Stimulated activated CD4-positive, alpha-beta T cell treated with anti-CD3 and anti-CD28 coated beads, TNF-alpha, amount 100 ng/mL, for 24 hours (primary cell): ENCODE measurements at places on chromosomes 2 and 18.

GRCh38 chr2:239266434-239266766 lies 134.4 kb downstream of the HDAC4 start:
- DNase-seq = no peak

DNA sequence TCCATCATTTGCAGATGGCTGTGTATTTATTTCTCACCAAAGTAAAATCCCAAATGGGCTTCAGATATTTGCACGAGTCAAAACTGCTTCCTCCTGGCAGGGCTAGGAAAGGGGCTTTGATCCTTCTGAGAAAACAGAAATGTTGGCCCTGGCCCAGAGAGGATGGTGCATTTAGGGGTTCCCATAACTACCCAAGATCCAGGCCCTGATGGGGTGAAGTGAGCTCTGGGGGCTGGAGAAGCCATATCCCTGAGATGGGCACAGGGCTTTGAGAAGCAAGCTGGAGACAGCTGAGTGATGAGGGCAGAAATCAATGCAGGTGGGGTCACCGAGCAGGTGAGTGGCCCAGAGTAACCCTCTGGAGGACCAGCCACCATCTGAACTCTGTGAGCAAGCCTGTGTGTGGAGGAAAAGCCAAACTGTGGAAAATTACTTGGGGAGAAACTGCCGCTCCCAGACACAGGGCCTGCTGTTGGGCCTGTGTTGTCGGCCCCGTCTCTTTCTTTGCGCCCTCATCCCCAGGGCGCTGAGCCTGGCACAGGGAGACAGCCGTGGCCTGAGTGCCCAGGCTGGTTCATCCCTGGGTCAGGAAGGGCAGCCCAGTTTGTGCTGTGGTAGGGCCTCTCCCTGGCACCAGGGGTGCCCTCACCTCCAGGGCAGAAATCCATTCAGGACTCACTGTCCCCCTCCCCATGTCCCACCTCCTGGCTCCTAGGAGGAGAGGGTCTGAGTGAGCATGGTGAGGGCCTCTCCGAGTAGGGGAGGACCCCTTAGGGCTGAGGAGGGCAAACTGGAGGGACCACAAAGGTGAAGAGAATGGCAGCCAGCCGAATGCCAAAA lies 167.8 kb upstream of the HAAO start:
- DNase-seq = no peak

DNA sequence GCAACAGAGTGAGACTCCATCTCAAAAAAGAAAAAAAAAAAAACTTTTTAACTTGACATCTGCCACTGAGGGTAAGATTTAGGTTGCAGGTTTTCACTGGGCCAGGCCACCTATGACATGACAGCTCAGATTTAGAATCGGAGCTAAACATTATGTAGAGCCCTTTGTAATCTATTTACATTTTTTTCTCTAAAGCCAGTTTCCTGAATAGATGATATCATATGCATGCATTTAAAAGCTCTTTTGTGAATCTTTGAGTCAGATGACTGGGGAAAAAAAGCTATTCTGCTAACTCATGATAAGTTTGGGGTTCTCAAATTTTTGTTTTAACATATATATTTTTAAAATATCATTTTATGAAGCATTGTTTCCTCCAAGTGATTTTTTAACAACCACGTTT lies 21.3 kb downstream of the PRKAG3 start:
- DNase-seq = no peak

GRCh38 chr2:233063269-233063975 lies 3.3 kb downstream of the INPP5D start:
- DNase-seq = no peak

GRCh38 chr2:236857781-236858180 lies 227.9 kb upstream of the COPS8 start:
- DNase-seq = no peak

- no peak for DNase-seq
Measured at GRCh38 chr18:77248873-77249568, 627 bp upstream of the GALR1 start.

GRCh38 chr2:47457268-47457667 lies 54.3 kb downstream of the MSH2 start:
- DNase-seq = no peak

DNA sequence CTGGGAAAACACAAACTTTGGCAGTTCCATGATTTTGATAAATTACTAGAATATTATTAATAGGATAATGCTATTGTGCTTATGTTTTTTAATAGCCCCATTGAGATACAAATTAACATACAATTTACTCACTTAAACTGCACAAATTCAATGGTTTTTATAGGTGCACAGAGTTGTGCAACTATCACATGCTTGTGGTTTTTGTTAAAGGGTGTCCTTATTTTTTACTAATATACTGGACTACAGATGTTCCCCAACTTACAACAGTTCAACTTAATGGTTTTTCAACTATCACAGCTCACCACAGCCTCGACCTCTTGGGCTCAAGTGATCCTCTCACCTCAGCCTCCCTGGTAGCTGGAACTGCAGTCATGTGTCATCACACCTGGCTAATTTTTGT lies 76.6 kb downstream of the OSBPL1A start:
- no peak for DNase-seq

- no peak for DNase-seq
Measured at GRCh38 chr2:137316075-137316474, 550.7 kb downstream of the THSD7B start.

DNA sequence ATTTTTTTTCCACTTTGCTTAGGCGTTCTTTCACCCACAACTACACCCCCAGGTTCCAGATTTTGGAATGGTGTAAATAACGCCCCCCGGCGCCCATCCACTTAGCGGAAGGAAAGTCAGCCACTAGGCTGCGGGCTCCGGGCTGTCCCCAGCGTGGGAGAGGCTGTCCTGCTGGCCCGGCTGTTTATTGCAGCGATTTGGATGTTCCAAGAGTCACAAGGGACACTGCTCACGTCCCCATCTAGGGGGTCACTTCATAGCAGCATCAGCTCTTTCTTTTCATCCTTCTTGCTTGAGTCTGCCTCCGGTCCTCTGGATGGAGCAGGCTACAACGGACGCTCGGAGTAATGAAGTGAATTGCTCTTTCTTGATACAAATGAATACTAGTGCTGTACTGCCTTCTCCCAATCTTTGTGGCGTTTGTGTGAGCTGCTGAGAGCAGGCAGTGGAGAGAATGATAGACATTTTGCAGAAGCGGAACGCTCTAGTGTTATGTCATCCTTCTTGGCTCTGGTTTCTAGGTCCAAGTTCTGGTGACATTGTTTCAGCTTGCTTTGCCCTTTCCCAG lies 50.7 kb upstream of the PAIP2B start:
- no peak for DNase-seq

DNA sequence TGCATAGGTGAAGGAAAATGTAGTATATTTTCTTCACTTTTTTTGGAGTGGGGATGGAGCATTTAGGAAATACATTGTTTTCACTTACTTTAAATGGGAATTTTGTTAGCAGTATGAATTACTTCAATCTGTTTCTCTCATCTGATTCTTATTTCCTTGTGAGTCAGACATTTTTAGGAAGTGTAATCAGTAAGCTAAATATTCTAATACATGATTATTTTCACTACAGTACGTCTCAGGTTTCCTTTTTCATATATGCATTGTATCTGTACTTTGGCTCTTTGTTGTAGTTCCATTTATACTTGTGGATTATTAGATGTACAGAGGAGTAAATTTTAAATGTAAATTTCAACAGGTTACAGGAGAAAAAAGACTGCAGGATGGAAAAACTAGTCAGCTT lies 27.9 kb downstream of the GPD2 start:
- DNase-seq = no peak

- no peak for DNase-seq
Measured at GRCh38 chr2:160703648-160704585, 210.3 kb upstream of the RBMS1 start.

DNA sequence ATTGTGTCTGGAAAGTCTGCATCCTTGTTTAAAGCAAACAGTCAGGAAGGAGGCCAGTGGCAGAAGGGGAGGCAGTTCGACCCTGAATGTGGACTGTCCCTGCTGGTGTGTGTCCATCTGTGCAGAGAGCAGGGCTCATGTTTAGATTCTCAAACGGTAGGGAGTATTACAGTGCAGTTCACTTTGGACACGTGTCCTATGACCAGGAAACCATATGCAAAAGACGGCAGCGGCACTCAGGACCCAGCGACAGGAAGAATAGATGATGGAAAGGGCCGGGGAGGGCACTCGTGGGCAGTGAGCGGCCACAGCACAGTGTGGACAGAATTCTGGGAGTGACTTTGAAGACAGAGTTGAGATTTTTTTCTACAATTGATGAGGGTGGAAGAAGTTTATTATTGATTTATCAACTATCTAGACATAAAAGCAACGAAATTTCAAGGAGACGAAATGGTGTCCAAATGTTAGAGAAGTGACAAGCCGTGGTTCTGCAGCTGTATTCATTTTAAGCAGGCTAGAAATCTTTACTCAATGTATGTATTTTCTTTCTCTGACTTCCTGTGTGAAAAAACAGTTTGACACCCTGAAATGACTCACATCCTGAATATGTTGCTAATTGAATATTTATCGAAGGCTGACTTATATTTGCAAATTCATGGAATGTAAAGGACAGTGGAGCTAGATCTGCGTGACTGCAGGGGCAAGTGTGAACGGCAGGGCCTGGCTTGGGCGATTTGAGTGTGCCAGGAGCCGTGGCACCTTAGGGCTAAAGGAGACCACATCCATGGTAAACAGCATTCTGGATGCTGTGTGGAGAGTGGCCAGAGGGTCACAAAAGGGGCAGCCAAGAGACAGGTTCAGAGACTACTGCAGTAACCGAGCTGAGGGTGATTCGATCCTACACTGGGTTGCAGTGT lies 214.2 kb downstream of the PTGR3 start:
- no peak for DNase-seq

GRCh38 chr2:95075440-95076132 lies 46.0 kb downstream of the MRPS5 start:
- DNase-seq = no peak

DNA sequence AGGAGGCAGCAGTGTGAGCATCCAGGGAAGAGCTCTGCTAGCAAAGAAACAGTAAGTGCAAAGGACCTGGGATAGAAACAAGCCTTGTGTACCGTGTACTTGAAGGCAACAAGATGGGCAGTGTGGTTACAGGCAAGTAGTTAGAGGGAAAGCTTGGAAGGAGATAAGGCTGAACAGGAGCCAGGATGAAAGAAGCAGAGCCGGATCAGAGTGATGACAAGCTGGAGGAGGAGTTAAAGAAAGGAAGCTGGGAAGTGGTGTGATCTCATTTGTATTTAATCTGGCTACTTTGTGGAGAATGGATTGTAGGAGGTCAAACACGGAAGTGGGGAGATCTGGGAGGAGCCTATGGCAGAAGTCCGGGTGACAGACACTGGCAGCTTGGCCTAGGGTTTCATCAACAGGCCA lies 44.7 kb upstream of the VPS54 start:
- DNase-seq = no peak
